ENCODE measurements at places on chromosomes 12 and 14.

GRCh38 chr12:120810021-120810420, 84.4 kb downstream of the ACADS start:
- DNase-seq = no peak

DNA sequence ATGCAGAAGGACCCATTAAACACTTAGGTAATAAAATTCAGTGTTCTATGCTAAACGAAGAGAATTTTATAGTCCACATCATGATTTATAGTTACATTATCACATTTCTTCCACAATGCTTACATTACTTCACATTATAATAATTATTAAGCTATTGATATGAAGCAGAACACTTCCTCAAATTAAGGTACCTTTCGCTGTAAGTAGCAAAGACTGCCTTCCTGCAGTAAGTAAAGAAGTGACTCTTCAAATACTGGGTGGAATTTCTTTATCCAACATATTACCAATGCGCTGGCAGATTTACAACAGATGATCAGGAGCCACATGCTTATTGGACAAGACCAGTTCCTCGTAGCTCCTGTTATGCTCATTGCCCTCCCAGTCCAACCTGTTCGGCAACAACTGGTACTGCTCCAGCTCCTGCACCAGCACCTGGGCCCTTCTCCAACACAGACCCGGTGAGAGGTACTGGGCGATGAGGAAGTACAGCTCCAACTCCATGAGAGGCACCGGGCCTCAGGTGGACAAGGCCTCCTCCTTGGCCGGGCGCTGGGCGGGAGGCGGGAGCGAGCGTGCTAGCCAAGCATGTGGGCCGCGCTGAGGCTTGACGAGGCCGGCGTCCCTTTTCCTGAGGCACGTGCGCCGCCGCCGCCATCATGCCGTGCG, 210.7 kb upstream of the ATP2B1 start:
- no peak for DNase-seq

DNA sequence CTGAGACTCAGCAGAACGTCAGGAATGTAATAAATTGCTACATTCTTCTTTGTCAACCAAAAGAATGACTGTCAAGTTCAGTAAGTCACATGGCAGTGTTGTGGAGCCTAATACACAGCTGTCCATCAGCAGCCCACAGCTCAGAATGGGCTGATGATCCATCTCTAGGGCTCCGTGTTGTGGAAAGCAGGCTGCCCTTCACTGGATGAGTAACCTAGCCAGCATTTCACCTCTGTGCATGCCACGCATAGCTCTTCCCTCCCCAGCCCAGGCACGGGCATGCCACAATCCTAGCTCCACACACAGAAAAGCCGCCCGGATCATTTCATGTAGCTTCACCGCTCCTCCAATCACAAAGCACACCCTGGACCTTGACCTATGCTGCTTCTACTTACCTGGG, 878.0 kb upstream of the TMEM132C start:
- DNase-seq = no peak

DNA sequence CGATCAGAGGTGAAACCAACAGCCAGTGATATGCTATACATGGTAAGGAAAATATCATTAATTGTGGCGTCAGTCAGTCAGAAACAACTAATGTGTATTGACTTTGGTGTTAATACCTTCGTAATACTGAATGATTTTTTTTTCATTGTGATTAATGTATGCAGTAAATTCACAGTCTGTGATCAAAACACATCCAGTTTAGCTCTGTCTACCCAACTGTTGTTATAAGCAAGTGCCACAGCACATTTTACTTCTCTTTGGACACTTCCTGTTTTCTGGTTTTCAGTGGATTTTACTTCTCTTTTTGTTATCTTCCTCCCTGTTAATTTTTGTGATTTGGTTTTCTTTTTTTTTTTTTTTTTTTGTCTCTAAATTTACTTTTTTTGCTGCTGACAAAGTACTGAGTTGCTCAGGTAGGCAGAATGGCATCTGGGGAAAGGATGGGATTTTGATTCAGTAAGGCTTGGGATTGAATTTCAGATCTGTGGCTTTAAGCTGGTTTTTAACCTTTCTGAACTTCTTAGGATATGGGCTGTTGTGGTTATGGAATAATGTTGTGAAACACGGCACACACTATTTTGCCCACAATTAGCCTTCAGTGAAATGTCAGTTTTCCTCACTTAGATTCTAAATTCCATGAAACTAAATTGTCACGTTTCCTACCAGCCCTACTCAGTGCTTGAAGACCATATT, 604 bp downstream of the GLIPR1 start:
- DNase-seq = no peak

GRCh38 chr12:79300199-79300568, 390.6 kb downstream of the PAWR start:
- no peak for DNase-seq

GRCh38 chr12:62279961-62280360, 19.8 kb downstream of the USP15 start:
- DNase-seq = no peak

DNA sequence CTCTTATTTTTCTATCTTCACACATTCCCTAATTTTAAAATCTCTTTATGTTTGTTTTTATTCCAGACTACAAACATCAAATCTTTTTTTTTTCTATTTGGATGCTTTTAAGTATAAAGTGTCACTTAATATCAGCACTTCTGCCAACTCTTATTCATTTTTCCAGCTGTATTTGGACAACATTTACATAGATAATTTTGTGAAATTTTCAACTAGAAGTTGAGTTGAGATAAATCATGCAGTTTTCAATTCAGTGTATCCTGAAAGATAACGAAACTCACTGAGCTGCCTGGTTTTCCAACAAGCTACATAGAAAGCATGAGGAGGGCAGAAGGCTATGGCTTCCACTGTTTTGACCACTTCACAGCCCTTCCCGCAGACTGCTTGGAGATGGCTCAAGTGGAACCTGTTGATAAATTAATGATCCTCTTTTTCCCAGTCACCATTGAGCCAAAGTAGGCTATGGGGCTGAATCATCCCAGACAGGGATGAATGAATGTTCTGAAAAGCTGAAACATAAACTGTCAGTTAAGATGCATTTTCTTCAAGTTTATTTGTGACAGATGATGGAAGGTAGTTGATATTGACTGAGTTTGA, 213.9 kb downstream of the RAD51B start:
- no peak for DNase-seq

DNA sequence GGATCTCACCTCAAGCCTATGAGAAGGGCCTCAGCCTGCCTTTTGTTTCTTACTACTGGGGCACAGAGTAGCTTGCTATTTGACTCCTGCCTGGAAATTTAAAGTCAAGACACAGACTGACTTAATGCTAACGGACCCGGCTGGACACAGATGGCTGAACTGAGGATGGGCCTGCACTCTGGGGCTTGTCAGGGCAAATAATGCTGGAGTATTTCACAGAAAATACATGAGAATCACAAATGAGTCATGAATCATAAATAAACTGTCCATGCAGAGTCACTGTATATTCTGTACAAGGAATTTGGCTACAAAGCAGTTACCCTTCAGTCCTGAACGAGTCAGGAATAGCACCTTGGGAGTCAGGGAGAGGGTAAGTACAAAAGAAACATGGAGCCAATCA, 683.2 kb upstream of the FOXG1 start:
- DNase-seq = no peak

DNA sequence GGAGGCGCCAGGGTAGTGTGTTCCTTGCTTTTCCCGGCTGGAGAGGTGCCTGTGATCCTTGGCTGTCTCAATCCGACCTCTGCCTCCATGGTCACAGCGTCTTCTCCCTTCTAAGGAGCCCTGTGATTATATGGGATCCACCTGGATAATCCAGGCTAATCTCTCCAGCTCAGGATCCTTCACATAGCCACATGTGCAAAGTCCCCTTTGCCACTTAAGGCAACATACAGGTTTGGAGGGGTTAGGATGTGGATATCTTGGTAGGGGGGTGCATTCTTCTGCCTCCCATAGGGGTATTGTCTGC, 1.2 kb upstream of the HVCN1 start:
- no peak for DNase-seq

DNA sequence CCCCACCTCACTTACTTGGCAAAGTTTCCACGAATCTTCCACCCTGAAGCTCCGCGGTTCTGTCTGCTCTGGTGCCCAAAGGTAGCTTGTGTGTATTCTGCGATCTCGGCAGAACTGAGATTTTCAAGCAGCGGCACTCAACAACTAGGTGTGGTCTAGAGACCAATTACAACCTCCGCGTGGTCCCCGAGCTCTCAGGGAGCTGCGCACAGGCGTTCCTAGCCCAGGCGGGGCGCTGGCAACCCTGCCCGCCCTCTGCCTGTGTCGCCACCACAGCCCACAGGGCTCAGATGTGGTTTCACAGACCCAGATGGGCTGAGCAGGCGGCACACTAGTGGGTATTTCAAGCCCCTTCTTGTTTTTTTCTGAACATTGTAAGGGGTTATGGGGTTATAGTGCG, 1.5 kb upstream of the DIABLO start:
- DNase-seq = no peak

GRCh38 chr12:6336889-6337853, 4.7 kb downstream of the TNFRSF1A start:
- no peak for DNase-seq

- DNase-seq = no peak
These were observed 7.8 kb upstream of the EGLN3 start for GRCh38 chr14:33958605-33959226.

GRCh38 chr12:106681210-106681609, 93.3 kb upstream of the RIC8B start:
- DNase-seq = no peak
